Left renal cortex interstitium (tissue), 4 donors: ENCODE measurements at places on chromosomes 12 and 14.

GRCh38 chr12:53090105-53090504 is 7.4 kb upstream of the IGFBP6 start:
- DNase-seq = no peak

DNA sequence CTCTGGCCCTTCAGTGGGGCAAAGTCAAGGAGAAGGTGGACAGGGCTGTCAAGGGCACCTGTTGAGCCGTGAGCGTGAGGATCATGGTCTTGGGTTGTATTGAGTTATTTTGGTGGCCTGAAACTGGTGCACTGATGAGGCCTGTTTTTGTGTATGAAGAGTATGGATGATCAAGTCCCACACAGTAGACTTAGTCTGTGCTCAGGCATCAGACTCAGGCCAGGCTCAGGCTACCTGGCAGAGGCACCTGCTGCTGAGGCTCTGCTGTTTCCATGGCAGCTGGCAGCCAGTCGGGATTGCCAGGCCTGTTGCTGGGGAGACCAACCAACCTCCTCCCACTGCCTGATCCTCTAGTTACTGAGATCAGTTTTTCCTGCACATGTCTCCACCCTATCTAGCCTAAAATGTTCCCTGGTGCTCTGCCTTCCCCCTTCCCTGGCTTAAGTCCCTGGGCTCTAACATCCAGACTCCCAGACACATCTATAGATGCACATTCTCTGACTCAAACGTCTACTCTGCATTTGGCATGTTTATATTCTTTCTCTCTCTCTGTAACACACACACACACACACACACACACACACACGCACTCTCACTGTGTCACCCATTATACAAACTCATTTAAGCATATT is 5.1 kb downstream of the JPH4 start:
- DNase-seq = no peak

GRCh38 chr12:44054281-44054680 is 218.4 kb downstream of the TMEM117 start:
- no peak for DNase-seq

- no peak for DNase-seq
These were observed 17.8 kb downstream of the POMT2 start for GRCh38 chr14:77302926-77303325.

GRCh38 chr12:89314060-89314761 is 38.1 kb downstream of the DUSP6 start:
- DNase-seq = no peak
